Endothelial cell (in vitro differentiated cells): ENCODE measurements at places on chromosomes 6 and 20.

DNA sequence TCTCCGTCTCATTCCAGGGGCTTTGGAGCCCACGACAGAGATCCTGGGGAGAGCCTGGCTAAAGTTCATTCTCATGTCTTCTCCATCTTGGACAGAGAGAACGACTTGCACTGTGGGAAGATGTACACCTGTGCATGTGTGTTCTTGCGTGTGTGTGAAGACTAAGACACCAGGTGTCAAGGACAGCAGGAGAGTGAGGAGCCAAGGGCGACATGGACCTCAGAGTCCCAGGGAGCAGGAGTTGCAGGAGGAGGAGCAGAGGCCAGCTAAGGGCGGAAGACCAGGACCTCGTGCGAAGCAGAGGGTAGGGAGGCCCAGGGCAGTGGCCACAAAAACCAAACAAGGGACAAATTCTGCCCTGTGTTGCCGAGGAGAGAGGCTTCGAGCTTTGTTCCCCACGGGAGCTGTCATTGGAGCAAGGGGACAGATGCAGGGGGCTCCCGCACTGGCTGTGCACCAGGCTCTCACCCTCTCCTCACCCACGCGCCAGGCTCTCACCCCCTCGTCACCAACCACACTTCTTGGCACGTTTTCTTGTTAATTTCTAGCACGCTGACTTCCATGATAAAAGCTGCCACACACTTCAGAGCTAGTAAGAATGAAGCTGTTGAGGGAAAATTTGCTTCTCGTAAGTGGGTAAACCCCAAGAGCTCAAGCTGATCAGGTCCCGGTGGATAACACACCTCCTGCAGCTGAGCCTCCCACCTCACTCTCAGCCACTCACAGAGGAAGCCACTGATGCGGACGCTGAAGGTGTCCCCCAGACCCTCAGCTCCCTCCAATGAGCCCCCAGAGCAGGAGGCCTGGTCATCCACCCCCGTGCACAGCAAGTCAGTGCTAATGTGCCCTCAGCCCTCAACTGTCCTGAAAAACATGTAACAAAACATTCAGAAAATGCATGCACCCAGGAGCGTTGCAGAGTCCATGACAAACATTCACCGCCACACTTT, 62.6 kb downstream of the DLL1 start:
- H3K27ac ChIP-seq, result no peak overlapping the region
- H3K4me1 ChIP-seq, result peaks cover 4% of the 10 kb centered on the region
- H3K36me3 ChIP-seq, result no peaks in the 10 kb centered on the region

DNA sequence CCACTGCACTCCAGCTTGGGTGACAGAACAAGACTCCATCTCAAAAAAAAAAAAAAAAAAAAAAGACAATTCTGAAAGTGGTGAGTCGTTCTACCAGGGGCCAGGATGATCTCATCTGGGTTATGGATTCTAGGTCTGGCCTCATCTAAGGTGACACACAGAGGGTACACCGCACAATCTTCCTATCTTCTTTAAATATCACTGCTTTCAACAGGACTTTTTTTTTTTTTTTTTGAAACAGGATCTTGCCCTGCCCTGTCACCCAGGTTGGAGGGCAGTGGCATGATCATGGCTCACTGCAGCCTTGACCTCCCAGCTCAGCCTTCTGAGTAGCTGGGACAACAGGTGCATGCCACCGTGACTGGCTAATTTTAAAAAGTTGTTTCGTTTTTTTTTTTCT, 67.7 kb downstream of the SLC16A10 start:
- no peak overlapping the region for H3K27ac ChIP-seq
- no peaks in the 10 kb centered on the region for H3K36me3 ChIP-seq
- DNase-seq, result no peak
- peaks cover 2% of the 10 kb centered on the region for H3K27me3 ChIP-seq

GRCh38 chr6:136890986-136891385, 31.1 kb upstream of the SLC35D3 start:
- H3K27me3 ChIP-seq, result no peaks in the 10 kb centered on the region
- H3K27ac ChIP-seq, result no peak overlapping the region
- no peaks in the 10 kb centered on the region for H3K36me3 ChIP-seq
- no peak overlapping the region for H3K4me3 ChIP-seq
- H3K4me1 ChIP-seq, result peaks cover 31% of the 10 kb centered on the region

- H3K36me3 ChIP-seq, result no peaks in the 10 kb centered on the region
- H3K4me3 ChIP-seq, result no peak overlapping the region
- no peak overlapping the region for H3K27ac ChIP-seq
These were observed 84.2 kb downstream of the THEMIS start for GRCh38 chr6:127816643-127817042.

DNA sequence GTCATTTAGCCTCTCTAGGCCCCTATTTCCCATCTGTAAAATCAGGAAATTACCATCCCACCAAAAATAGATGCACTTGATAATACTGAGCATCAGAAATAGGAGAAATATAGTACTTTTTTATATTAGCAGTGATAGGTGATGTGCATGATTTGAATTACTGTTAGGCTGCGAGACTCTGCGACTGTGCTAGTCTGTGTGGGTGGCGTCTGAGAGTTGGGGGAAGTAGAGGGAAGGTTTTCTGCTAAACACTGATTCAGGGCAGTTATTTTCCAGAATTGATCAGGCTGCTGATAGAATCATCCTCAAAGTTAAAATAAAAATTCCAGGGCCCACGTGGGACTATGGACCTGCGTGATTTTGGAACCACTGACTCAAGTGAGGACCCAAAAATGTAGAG, 60.4 kb upstream of the ARMH2 start:
- H3K4me1 ChIP-seq, result peaks cover 7% of the 10 kb centered on the region
- H3K36me3 ChIP-seq, result no peaks in the 10 kb centered on the region
- H3K4me3 ChIP-seq, result no peak overlapping the region
- H3K27ac ChIP-seq, result no peak overlapping the region
- no peak for DNase-seq

GRCh38 chr20:34948030-34948429, 7.6 kb downstream of the GSS start:
- H3K27ac ChIP-seq, result no peak overlapping the region
- H3K4me3 ChIP-seq, result no peak overlapping the region
- peaks cover 4% of the 10 kb centered on the region for H3K27me3 ChIP-seq
- DNase-seq, result no peak

- DNase-seq, result no peak
- no peaks in the 10 kb centered on the region for H3K27me3 ChIP-seq
- H3K36me3 ChIP-seq, result no peaks in the 10 kb centered on the region
- H3K4me3 ChIP-seq, result no peak overlapping the region
These were observed 241.8 kb upstream of the FOXQ1 start for GRCh38 chr6:1070085-1070521.

DNA sequence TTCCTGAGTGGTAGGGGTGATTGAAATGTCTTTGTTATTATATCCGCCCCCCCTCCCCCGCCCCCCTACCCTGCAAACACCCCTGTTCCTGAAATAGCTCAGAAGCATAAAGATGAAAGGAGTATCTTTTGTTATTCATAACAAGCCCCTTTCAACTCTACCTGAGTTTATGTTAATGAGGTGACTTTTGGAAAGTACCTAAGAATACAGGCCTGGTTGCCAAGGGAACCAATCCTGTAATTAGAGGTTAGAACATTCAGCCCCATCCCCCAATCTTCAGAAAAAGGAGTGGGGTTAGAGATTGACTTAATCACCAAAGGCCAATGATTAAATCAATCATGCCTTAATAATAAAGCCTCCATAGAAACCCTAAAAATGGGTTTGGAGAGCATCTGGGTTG, 979.2 kb upstream of the GJE1 start:
- no peak overlapping the region for H3K27ac ChIP-seq
- peaks cover 2% of the 10 kb centered on the region for H3K27me3 ChIP-seq
- no peaks in the 10 kb centered on the region for H3K4me1 ChIP-seq
- peaks cover 4% of the 10 kb centered on the region for H3K36me3 ChIP-seq

DNA sequence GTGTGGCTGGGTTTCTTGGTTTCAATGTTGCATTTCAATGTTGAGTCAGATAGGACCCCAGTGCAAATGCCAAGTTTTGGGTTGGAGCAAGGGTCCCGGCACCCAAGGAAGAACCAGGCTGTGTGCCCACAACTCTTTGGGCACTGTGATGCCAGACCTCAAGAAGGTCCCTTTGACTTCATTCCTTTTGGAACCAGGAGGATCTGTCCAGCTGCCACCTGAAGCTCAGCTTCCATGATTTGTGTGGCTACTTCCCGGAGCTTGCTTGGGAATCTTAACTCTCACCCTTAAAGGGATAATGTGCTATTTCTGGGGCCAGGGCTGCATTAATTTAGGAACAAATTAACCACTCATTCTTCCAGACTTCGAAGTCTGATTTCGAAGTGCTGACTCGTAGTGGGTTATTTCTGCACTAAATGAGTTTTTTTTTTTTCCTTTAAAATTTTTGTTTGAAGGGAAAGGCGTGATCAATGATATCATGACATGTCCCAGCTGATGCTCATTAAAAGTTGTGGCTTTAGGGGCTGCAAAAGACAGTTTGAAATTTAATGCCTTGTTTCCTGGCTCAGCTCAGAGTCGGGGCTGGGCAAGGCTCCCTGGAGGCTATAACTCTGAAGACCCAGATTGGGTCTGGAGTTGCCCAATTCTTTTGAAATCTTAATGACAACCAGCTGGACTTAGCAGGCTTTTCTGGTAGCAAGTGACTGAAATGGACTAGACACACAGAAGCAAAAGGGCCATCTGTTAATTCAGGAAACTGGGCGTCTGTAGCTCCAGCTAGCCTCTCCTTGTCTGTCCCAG, 24.0 kb upstream of the PHACTR3 start:
- no peaks in the 10 kb centered on the region for H3K36me3 ChIP-seq
- H3K4me3 ChIP-seq, result no peak overlapping the region
- no peak overlapping the region for H3K27ac ChIP-seq
- DNase-seq, result no peak

DNA sequence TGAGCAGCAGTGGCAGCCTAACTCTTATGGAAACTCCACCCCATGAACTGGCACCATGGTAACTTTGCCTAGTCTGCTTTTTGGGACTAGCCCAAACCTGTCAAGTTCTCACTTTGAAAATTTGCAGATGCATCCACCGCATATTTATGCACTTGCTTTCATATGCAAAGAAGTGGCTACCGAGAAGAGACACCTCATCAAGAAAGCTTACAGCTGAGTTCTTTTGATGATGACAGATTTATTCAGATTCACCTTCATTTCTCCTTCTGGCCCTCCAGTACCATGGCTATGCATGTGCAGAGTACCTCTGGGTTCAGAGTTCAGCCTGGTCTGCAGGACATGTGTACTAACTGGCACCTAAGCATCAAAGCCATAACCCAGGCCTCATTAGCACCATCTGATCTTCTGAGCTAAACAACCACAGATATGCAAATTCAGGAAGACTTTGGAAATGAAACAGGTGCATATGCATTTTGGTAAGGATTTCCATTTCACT, 154.3 kb upstream of the TENT5A start:
- no peak overlapping the region for H3K4me3 ChIP-seq
- no peaks in the 10 kb centered on the region for H3K4me1 ChIP-seq
- H3K27me3 ChIP-seq, result no peaks in the 10 kb centered on the region
- no peaks in the 10 kb centered on the region for H3K36me3 ChIP-seq

DNA sequence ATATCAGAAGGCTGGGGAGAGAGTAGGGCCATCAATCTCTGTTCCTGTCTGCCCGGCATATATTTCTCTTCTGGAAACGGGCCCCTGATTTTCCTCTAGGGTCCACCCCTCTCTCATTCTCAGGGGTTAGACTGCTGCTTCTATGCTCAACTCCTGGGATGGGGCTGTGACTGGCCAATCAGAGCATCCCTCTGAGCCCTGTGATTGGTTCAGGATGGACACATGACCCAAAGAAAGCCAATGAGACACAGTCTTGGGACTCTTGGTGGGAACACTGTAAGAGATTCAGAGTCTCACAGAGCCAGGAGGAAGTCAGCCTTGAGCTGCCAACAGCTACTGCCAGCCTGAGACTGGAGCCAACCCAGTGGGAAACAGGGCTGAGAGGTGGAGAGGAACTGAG, 31.0 kb upstream of the KCNB1 start:
- no peak overlapping the region for H3K27ac ChIP-seq
- peaks cover 5% of the 10 kb centered on the region for H3K36me3 ChIP-seq
- peaks cover 3% of the 10 kb centered on the region for H3K4me1 ChIP-seq
- H3K4me3 ChIP-seq, result no peak overlapping the region
- no peak for DNase-seq

- no peak for DNase-seq
- no peak overlapping the region for H3K4me3 ChIP-seq
- no peak overlapping the region for H3K27ac ChIP-seq
- no peaks in the 10 kb centered on the region for H3K4me1 ChIP-seq
- no peaks in the 10 kb centered on the region for H3K36me3 ChIP-seq
- H3K27me3 ChIP-seq, result no peaks in the 10 kb centered on the region
These were observed 562.3 kb downstream of the DHX35 start for GRCh38 chr20:39524371-39524911.

DNA sequence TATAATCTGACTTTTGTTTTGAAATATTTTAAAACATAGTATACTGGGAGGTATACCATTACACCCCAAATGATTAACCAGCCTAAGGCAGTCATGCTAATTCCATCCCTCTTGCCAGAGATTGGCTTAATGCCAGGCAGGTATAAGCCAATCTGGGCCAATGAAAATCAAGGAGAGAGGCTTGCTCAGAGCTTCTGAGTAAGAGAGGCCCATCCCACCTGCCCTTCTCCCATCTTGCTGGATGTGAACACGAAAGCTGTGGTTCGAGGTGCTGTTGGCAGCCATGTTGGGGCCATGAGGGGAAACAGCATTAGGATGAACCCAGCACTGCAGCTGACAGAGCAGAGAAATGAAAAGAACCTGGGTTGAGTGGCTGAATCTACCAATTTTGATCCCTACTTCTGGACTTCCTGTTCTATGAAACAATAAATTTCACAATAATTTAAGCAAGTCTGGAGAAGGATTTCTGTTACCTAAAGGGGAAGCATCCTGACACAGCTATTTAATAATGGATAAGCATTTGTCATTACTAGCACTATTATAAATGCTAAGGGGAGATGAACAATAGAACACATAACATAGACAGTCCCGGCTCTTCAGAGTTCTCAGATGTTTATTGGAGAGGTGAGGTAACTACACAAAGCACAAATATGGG, 152.3 kb downstream of the CDC5L start:
- H3K36me3 ChIP-seq, result no peaks in the 10 kb centered on the region
- no peaks in the 10 kb centered on the region for H3K27me3 ChIP-seq
- H3K4me1 ChIP-seq, result peaks cover 9% of the 10 kb centered on the region

DNA sequence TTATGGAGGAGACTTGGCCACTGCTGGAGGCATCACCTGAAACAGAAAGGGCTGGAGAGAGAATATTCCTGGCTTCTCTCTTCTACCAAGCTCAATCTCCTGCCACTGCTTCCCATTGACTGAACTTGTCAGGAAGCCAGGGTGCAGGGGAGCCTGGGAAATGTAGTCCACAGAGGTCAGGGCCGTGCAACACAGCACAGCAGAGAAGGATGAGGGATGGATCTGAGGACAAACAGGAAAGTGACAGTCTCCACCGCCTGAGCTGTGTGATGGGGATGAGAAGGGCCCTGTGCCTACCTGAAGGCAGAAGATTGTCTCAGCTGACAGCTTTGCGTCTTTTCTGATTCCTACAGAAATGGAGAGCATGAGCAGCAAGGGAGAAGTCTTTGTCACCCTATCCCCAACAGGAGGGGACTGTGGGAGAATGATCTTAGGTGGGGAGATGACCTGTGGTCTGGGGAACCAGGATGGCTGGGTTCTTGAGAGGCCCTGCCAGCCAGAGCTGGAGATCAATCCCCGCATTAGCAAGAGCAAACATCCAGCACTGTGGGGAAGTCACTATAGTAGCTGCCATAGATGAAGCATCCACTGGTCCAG, 114.2 kb downstream of the SNX5 start:
- no peaks in the 10 kb centered on the region for H3K36me3 ChIP-seq
- peaks cover 2% of the 10 kb centered on the region for H3K27me3 ChIP-seq
- no peak overlapping the region for H3K4me3 ChIP-seq
- peak; percentile 52 for DNase-seq
